ENCODE measurements at places on chromosomes 3 and 15.

GRCh38 chr3:193446965-193447602, 68.5 kb upstream of the ATP13A5 start:
- DNase-seq: no peak

DNA sequence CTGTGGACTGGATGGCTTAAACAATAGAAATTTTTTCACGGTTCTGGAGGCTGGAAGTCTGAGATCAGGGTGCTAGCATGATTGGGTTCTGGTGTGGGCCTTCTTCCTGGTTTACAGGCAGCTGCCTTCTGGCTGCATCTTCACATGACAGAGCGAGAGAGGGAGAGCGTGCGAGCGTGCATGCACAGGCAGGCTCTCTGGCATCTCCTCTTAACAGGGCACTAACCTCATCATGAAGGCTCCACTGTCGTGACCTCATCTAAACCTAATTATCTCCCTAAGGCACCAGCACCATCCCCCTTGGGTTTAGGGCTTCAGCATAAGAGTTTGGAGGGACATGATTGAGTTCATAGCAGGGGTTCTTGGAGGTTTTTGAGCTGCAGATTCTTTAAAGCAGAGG, 292.0 kb upstream of the C2CD4B start:
- DNase-seq: no peak

- DNase-seq: no peak
Measured at GRCh38 chr15:63978511-63979261, 67.6 kb downstream of the DAPK2 start.

DNA sequence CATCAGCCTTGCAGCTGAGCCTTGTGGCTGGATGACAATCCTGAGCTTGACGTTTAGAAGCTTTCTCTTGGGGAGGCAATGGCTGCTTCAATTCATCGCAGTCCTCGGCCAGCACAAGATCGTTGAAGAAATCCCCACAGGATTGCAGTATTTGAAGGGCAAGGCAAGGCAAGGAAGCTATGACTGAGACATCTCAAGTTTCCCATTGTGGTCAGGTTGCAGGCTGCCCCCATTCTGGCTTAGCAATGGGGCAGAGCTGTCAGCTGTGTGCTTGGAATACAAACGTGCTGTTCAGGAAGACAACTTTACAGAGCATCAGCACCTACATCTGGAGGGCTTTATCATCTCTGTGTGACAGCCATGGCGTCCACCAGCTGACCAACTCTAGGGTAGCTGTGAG, 275.9 kb upstream of the TBL1XR1 start:
- no peak for DNase-seq

- no peak for DNase-seq
Measured at GRCh38 chr15:59186501-59186900, 20.1 kb upstream of the LDHAL6B start.

GRCh38 chr15:48602358-48603122, 43.0 kb downstream of the FBN1 start:
- DNase-seq: no peak

- DNase-seq: no peak
Measured at GRCh38 chr15:82812994-82813393, 3.6 kb downstream of the WHAMM start.

- DNase-seq: no peak
Measured at GRCh38 chr15:58476525-58477162, 44.9 kb downstream of the LIPC start.

GRCh38 chr3:126180477-126181397, at the start of gene ALDH1L1:
TSS of gene ALDH1L1 (minus strand) at chr3:126180586. CDS start at chr3:126160979, 19,607 bp downstream.
- no peak for DNase-seq

- no peak for DNase-seq
Measured at GRCh38 chr3:101478980-101479379, 34.0 kb downstream of the SENP7 start.

DNA sequence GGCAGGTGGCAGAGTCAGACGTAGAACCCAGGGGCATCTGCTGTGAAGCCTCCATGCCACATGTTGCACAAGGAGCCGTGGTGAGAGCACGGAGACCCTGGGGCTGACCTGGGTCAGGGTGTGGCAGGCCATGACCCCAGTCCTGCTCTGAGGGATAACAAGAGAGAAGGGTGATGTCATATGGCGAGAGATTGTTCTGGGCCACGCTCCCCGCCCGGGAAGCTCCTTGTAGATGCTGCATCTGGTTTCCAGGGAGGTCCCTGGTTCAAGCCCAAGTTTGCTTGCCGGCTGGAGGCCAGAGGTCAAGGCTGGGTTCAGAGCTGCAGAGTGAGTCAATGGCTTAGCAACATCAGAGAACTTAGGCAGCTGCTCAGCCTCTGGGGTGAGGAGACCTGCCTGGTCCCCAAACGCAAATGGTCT, 17.3 kb downstream of the FGD5 start:
- no peak for DNase-seq

- DNase-seq: no peak
Measured at GRCh38 chr3:121482660-121483059, 63.1 kb downstream of the POLQ start.

- no peak for DNase-seq
Measured at GRCh38 chr3:45165497-45166283, 19.5 kb upstream of the CDCP1 start.

DNA sequence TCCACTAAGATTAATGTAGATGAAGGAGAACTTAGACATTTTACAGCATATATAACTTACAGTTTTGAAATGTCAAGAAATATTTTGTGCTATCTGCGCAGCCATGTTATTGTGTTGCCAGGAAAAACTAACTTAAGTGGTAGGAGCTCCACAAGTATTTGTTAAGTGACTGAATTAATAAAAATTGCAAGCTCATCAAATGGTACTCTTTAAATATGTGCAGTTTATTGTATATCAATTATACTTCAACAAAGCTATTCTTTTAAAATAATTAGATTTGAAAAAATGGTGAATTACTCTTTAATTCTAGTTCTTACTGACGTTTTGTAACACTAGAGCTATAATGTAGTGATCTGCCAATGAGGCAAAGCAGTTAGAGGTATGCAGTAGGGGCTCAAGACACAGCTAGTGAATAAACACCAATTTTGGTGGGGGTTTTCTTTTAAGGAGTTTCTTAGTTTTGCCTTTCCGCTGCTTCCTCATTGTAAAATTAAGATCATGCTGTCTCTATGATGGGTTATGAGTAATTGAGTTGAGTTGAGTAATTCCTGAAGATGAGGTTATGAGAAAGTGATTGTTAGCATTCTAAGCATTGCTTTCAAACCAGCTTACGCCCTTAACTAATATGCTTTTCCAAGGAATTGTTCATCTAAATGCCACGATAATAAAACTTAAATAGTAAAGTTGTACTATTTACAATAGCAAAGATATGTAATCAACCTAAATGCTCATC, 10.9 kb upstream of the LXN start:
- no peak for DNase-seq

DNA sequence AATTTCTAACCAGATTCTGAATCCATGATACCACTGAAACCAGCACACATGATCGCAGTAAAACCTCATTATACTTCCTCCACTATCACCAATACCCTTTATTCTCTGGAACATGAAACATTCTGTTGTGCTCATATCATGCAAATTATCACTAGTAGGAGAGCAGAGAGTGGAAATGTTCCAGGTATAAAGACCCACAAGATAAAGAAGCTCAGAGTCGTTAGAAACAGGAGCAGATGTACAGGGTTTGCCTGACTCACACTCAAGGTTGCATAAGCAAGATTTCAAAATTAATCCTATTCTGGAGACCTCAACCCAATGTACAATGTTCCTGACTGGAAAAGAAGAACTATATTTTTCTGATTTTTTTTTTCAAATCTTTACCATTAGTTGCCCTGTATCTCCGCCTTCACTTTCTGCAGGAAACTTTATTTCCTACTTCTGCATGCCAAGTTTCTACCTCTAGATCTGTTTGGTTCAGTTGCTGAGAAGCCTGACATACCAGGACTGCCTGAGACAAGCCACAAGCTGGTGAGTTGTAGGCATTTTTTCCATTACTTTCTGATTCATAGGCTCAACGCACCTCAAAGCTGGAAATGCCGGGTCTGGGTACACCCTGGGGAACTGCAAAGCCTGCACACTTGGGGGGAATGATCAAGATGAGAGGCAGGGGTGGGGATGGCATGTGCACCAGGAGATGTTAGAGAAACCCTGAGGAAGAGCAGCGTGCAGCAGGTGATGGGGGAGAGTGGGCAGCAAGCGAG, at the start of gene CCR2:
CCR2 (plus strand) TSS at position 465 of the 764 bp plus-strand sequence. CDS start 3,417 bp downstream, outside the sequence.
- DNase-seq: no peak

DNA sequence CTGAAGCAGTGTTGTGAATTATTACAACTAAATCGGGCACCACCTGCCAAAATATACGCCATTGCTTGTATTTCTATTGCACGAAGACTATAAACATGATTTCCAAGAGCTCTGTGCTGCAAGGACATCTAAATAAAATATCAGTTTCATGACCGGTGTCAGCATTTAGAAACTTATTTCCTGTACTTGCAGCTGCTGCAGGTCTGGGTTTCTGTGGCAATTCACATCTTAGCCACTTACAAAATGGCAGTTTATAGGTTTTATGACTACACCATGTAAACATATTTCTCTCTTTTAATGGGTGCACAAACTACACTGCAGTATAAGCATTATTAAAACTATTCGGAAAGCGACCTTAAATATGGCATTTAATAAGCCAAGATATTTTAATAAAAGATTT, 359.4 kb downstream of the VPS13C start:
- no peak for DNase-seq

GRCh38 chr3:73364517-73364916, 260.2 kb downstream of the PDZRN3 start:
- DNase-seq: no peak

- no peak for DNase-seq
Measured at GRCh38 chr15:74399511-74400312, 32.3 kb upstream of the CYP11A1 start.

GRCh38 chr3:83524901-83525300, 1433.9 kb upstream of the CADM2 start:
- DNase-seq: no peak

DNA sequence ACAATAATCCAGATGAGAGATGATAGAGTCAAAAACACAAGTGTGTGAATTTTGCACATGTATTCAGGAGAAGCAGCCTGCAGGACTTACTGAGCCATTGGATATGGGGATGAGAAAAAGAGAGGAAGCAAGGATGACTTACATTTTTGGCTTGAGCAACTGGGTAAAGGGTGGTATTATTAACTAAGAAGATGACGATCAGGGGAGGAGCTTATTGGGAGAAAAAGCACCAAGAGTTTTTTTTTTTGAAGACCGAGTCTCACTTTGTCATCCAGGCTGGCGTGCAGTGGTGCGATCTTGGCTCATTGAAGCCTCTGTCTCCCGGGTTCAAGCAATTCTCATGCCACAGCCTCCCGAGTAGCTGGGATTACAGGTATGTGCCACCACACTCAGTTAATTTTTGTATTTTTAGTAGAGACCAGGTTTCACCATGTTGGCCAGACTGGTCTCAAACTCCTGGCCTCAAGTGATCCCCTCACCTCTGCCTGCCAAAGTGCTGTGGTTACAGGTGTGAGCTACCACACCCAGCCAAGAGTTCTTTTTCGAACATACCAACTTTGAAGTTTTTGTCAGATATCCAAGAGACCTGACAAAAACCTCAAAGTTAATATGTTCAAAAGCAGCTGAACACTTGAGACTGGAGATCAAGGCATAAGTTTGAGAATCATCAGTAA, 14.8 kb upstream of the SH3BP5 start:
- no peak for DNase-seq

- DNase-seq: no peak
Measured at GRCh38 chr3:170753421-170754310, 116.3 kb downstream of the RPL22L1 start.

DNA sequence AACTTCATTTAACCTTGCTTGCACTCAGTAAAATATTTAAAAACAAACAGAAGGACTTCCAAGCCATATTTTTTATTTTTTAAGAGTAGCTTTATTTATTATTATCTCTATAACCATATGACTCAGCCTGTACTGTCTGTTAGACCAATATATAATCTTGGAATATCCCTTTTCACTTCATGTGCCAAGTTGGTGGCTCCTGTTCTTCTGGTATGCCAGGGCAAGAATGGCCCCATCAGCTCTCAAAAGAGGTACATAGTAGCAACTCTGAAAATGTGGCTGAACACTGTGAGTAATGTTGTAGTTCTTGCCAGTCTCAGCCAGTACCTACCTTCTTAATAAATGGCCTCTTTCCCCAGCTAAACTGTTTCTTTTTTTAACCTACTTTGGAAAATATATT, 257.0 kb upstream of the UBE2E1 start:
- DNase-seq: no peak

DNA sequence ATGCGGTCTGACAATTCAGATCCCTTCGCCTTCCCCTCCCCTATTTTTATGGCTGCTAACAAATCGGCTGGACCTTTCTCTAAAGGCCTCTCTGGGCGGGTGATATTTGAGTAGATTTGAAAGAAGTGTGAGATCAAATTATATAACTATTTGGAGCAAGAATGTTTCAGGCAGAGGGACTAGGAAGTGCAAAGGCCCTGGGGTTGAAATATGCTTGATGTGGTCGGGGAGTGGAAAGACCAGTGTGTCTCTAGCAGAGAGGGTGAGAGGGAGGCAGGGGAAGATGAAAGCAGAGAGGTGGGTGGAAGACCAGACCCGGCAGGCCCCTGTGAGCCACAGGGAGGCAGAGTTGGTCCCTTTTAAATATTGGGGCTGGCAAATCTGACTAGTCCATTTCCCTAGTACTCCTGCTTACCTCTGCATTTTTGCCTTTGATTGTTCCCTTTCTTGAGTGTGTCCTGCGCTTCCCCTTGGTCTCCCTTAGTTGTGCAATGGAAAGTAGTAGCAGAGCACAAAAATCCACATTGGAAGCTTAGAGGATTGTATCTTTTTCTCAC, 32.3 kb downstream of the SLCO3A1 start:
- no peak for DNase-seq

DNA sequence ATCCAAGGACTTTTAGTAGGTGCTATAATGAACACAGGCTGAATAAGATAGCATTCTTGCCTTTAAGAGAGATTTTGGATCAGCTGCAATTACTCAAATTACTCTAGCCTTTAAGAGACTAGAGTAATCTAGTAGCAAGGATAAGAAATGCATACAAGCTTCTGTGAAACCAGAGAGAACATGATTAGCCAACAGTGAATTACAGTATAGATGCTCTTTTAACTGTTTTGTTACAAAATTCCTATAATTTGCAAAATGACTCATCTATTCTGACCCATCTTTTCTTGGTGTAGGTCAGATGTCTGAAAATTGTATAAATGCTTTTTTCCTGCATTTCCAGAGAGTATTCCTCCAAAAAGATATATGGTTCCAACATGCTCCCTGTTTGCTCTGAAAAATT, 66.9 kb downstream of the CEP63 start:
- no peak for DNase-seq

DNA sequence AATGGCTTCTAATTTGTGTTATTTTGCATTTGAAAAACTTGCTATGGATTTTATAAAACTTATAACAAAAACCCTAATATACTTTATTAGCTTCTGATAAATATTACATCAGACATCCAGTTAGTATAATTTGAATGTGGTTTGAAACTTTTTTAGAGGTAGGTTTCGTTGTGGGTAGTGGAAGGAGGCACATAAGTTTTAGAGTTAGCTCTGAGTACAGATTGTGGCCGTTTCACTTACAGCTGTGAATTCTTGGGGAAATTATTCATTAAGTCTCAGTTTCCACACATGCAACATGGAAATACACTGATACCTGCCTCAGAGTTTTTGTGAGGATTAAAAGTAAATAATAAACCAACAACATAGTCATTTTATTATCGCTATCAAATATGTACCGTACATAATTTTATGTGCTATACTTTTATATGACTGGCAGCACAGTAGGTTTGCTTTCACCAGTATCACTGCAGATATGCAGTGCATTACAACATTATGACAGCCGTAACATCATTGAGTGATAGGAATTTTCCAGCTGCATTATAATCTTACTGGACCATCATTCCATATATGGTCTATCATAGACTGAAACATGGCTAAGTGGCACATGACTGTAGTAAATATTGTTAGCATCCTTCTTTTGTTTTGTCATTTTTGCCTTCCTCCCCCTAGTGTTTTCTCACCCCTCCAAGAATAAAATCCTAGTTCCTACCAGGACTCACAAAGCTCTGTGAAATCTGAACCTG, 175.6 kb downstream of the AKAP13 start:
- no peak for DNase-seq

All from CD4-positive, alpha-beta T cell treated with Interferon gamma for 1 hour (primary cell).